CMK (cell line): ENCODE measurements at places on chromosomes 7 and 10.

DNA sequence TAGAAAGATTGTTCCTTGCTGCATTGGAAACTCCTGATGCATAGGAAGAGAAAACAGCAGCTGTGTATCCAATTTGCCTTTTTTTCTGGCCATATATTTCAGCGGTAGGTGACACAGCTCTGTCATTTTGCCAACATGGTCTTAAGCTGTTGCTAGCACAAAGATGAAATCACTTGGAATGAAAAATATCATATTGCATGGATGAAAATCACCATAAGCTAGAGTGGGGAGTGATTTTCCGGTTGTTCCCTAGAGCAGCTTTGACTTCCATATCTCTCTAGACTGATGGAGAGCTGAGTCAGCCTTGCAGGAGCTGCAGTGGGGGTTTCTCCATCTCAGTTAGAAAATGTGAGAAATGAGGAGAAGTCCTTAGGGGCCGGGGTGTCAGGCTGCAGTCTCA is 38.3 kb upstream of the BTBD16 start:
- DNase-seq, result no peak

- DNase-seq, result no peak
Observed at GRCh38 chr10:13794992-13795612, 208.3 kb downstream of the PRPF18 start.

DNA sequence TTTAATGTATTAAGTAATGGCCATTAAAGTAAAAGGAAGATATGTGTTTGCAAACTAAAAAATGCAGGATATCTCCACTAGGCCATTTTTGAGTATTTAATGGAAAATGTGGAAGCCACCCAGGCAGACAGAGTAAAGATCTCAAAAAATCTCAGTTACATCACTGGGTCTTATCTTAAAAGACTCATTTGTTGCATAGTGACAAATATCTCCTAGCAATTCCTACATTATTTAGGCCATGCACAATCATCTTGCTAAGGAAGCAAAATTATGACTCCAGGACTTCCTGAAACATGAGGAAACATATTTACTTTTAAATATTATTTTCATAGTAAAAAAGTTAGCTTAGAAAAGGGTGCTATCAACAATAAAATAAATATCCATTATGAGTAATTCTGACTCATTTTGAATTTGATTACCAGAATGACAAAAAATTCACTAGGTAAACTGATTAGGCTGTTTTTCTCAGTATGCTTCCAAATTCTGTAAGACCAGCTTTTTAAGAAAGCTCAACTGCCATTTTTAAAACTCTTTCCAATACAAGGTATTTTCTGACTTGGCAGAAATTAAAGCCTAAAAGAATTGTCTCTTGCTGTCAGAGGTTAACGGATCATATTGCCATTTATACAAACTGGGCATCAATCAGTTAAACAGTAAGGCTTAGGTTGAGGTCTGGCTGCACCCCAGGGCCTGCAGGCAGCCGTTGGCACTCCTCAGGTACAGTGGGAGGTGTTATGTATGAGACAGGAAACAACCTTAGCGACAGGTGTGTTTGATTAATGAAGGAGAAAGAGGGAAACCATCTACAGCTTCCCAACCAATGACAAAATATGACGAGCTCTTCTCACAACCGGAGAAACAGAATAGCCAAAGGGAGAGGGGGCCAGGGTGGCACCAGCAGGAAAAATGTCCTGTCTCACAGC is 31.8 kb downstream of the PCLO start:
- DNase-seq, result no peak

- DNase-seq, result no peak
Observed at GRCh38 chr7:93402944-93403343, 170.8 kb downstream of the VPS50 start.

- no peak for DNase-seq
Observed at GRCh38 chr10:88735661-88736060, 24.2 kb upstream of the LIPN start.

DNA sequence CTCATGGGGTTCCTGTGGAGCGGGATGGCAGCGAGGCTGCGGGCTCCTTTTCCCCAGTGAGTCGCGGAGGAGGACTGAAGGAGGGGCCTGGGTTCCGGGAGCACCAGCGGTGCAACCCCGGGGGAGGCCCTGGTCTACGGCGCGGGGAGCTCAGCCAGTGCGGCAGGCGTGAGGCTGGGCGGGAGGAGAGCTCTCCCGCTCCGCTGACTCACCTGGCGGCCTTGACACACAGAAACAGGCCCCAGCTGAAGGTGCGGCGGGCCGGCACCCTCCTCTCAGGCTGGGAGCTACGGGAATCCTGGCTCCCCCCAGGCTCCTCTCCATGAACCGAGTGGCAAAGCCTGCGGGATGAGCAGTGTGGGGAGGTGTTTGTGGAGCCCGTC is 6.8 kb upstream of the NOM1 start:
- DNase-seq, result no peak

- no peak for DNase-seq
Observed at GRCh38 chr10:74415146-74415839, 264.3 kb downstream of the ADK start.

DNA sequence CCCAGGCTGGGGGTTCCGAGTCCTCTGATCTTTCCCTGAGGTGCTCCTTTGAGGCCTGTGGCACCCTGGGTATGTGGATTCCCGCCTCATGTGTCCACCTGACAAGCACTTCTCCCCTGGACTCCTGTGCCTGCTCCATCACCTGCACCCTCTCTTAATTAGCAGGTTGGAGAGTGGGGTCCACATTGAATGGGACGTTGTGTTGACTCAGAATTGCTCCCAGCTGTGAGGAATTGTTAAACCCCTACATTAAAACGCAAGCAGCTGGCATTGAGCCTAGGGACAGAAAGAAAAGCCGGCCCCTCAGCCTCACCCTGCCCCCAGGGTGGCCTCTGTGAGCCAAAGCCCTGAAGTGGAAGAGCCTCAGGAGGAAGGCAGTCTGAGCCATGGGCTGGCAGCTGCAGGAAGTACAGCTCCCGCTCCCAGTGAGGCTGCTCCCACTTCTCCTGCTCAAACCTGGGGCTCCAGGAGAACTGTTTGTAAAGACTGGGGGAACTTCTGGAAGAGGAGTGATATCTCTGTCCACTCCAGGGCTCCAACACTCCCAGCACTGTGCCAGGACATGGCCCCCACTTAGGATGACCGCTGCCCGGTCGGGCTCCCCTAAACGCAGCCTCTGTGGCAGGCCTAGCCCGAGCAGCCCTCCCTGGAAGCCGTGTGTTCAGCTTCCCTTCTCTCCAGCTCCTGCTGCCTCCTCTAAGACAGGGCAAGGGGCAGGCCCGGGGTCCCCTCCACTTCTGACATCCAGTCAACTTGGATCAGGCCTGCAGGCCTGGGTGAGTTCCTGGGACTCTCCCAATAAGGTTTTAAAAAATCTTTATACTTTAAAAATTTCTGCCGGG is 1.8 kb upstream of the OPN4 start:
- no peak for DNase-seq
